ENCODE measurements at places on chromosomes 2 and 18.

DNA sequence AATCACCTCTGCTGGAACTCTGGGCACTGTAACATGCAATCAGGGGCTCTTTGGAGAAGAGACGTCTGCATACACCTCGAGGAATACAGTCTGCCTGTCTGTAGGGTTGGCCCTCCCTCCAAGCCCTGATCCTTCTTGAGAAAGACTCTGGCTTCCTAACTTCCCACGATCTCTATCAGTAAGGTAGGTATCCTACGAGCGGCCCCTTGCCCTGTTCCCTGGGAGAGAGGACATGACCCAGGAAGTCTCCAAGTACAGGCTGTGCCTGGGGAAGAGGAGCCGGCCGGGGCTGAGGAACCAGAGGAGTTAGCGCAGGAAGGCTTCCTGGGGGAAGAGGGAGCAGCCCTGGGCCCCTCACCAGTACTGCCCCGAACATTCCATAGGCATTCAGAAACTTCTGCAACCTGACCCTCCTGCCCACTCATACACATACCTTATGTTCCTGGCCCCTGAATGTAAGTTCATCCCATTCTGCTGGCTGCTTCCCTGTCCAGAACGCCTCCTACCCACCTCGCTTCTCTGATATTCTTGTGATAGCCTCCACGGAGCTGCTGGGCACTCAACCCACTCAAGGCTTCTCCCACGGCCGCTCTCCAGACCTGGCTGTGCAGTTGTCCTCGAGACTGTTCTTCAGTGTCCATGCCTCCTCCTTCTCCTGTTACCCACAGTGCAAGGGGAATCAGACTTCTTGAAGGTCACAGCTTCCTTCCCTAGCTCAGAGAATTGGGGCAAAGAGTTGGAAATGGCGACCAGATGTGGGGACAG lies 116.1 kb downstream of the CYP26B1 start:
- DNase-seq, result no peak

DNA sequence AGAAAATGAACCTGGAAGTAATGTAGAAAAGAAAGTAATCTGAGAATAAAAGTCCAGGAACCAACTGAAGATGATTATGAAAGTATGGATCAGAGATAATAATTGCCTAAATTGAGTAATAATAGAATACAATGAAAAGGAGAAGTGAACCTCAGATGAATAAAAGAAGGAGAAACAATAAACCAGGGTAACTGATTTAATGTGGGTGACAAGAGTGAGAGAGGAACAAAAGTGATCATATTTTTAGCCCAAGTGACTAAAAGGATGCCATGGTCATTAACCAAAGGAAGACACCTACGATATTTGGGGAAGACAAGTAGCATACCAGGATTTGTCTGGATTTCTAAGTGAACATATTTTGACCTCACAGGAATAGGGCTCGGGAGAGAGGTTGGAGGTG lies 600.6 kb downstream of the RNF144A start:
- DNase-seq, result no peak

- no peak for DNase-seq
Observed at GRCh38 chr2:160368988-160369930, 124.3 kb downstream of the RBMS1 start.

GRCh38 chr2:133674433-133675331 lies 106.4 kb upstream of the NCKAP5 start:
- DNase-seq, result no peak

DNA sequence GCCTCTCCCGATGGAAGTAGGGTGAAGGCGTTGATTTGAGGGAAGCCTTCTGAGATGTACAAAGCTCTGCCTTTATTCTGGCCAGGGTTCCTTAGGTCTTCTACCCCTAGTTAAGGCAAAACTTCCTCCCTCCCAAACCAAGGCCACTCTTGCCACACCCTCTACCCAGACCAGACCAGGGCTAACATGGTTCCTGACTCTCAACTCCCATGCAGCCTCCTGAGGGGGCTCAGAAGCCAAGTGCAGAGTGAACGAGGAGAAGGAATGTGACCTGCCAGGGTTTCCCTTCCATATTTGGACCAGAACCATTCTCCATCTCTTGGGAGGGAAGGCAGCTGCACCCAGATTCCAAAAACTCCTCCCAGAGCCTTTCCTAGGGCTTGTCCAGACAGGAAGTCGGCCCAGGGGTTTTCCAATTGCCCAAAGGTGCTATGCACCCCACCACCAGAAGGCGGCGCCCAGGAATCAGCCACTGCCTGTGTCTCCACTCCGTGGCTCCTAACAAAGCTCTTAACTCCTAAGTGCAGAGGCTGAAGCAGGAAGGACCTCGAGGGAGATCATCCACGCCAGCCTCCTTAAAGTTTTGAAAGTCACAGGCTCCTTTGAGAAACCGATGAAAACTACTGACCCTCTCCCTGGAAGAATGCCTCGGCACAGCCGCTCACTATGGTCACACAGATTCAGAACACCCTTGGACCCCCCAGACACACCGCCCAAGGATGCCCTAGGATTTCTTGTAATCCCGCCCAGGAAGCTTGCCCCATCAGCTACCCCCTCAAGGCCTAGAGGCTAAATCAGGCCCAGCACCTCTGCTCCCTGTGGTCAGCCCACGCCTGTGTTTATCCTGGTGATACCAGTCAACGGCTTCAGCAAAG lies 157.8 kb downstream of the SMAD2 start:
- DNase-seq, result peak; percentile 65

GRCh38 chr18:9684881-9685614 lies 23.1 kb upstream of the RAB31 start:
- DNase-seq, result no peak

DNA sequence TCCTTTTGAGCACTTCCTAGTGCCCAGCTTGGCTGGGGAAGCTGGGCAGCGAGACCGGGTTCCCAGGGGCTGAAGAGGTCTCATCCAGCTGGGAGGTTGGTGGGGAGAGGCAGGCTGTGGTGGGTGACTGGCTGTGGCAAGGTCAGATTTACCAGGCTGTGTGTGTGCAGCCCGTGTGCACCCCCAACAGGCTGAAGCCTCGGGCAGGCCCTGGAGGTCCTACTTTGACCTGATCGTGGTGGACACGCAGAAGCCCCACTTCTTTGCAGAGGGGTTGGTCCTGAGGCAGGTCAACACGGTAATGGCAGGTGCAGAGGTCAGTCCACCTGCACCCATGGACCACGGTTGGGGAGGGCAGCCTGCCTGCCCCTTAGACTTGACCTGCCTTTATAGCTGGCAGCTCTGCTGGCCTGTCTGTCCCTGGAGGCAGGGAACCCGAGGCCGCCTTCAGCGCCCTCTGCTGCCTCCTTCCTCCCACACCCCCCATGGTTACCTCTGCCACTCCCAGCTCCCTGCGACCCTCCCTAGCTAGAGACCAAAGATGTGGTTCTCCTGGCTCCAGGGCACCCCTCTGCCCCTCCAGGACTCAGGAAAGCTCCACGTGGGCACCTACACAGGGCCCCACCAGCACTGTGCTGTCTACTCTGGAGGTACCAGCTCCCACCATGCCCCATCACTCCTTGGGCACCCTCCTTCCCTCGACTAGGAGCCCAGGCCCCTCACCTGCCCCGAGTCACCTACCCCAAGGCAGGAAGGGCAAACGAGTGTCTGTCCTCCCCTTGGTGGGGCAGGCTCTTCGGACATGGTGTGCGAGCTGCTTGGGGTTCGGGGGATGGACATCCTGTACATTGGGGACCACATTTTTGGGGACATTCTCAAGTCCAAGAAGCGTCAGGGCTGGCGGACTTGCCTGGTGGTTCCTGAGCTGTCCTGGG lies 4.0 kb downstream of the NT5DC4 start:
- no peak for DNase-seq

GRCh38 chr18:24585996-24586566 lies 125.6 kb downstream of the HRH4 start:
- no peak for DNase-seq

DNA sequence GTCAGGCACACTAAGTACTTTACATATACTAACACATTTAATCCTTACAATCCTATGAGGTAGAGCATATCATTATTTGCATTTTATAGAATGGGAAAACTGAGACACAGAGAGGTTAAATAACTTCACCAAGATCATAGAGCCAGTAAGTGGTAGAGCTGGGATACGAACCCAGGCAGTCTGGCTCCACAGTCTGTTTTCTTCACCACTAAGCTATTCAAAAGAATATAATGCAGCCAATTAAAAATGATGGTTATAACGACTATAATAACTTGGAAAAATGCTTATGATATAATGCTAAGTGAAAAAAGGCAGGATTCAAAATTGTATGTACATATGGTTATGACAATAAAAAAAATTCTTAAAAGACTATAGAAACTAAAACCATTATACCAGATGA lies 7.3 kb downstream of the THOC1 start:
- no peak for DNase-seq

GRCh38 chr2:84832772-84833461 lies 48.0 kb downstream of the TRABD2A start:
- peak; percentile 22 for DNase-seq

- peak; percentile 59 for DNase-seq
Observed at GRCh38 chr2:218284106-218284811, 8.0 kb downstream of the TMBIM1 start.

- no peak for DNase-seq
Observed at GRCh38 chr18:50338122-50338521, 36.7 kb upstream of the SKA1 start.

DNA sequence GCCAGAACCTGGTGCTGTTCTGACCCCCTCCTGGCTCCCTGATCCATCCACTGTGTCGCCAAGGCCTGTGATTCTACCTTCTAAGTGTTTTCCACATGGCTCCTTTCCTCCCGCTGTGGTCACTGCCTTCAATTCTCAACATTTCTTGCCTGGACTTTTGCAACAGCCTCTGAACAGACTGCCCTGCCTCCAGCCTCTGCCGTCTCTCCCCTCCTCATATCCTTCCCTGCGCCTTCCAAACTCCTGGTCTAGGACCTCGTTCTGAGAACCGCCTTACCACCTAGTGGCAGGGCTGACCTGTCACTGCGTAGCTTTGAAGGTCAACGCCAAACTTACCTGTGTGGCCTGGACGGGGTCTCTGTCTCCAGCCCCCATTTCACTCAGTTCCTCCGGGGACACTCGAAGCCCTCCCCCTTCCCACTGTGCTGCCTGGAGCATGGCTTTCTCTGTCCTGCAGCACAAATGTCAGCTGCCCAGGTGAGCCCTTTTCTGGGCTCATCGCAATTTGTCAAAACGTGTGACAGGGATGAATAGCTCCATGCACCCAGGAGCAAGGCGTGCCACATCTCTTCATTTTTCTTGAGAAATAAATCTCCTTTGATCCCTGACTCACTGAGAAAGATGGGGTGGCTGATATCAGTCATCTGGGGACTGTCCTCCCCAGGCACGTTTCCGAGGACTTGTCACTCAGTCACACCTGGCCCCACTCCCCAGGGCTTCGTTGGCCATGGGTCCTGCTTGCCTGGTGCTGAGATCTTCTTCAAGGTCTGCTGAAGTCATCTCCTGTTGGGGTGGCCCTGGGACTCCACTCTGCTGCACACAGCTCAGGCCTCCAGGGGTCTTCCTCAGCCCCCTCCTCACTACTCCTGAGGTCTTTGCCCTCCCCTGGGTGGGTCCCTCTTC lies 46.7 kb downstream of the LDLRAD4 start:
- DNase-seq, result peak; percentile 52

DNA sequence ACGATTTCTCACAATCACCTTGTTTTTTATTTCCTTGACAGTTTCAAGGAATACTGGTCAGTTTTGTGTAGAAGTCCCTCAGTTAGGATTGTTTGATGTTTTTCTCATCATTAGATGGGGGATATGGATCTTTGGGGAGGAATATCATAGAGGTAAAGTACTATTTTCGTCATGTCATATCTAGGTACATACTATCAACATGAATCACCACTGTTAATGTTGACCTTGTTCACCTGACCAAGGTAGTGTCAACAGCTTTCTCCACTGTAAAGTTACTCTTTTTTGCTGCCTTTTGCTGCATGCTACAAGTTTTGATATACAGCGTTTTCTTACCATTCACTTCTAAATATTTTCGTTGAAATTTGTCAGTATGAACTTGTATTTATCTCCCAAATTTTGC lies 32.7 kb downstream of the NLRC4 start:
- no peak for DNase-seq

DNA sequence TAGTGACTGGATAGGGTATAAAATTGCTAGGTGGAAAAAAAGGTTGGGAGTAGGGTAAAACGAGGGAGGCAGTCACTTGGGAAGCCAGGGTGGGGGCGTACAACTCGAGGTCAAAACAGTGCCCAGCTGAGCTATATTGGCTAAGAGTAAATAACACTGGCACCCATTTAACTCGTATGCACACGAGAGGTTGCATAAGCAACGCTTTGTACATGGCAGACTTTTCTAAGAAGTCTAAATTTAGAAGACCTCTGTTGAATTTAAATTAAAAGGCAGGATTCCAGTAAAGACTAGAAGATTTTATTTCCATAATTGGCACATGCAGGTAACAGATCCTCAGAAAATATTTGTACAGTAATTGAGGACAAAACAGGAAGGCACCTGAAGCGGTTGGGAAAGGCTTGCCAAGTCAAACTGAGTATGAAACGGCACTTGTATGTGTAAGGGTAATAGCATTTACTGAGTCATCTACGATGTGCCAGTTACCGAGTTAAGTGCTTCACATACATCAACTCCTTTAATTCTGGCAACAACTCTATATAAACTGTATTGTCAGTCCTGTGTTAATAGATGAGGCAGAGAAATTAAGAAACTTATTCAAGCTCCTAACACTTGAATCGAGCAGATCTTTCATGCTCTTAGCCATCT lies 1.4 kb upstream of the MALT1 start:
- no peak for DNase-seq

- no peak for DNase-seq
Observed at GRCh38 chr18:63376538-63376937, 9.5 kb upstream of the KDSR start.

- DNase-seq, result no peak
Observed at GRCh38 chr2:190844700-190845401, 35.8 kb upstream of the GLS start.

DNA sequence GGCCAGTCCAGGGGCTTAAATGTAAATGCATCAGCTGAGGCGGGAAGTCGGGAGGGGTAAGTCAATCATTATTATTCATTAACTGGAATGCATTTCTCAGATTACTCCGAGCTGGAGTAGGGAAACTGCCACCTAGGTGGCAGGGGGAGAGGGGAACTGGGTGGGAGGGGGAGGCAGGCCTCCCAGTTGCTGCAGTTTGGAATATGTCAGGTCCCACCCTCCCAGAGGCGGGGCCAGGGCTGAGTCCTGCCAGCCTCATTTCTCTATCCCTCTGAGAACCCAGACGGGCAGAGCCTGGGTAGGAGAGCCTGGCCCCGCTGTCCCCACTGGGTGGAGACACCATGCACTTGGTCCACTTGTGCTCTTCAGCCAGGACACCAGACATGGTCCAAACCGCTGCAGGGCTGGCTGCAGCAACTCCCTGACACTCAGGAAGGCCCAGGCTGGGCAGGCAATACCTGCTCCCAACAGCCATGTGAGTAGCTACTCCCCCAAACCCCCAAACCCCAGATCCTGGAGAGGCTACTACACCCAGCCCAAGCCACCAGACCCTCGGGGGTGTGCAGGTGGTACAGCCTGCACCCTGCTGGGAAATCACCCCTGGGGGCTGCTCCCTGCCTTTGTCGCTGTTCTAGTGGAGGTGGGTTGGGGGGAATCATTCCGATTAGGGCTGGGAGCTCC lies at the start of gene GPBAR1:
TSS of gene GPBAR1 (plus strand) at position 274 of the 681 bp plus-strand sequence. CDS start 1,710 bp downstream, outside the sequence.
- DNase-seq, result no peak

DNA sequence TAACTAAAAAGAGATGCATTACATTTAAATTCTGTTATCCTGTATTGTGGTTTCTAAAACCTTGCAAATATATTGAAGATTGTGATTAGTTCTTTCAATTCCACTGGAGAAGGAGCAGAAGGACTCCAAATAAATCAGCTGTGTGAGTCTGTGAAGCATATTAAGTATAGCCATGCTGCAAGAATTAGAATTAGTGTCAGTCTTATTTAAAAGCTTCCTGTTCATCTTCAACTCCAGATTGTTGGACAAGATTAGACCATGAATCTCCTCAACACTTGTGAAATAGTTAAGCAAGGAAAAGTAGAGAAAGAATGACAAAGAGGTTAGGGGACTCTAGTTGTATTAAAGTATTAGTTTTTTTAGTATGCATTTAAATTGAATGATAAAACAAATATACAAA lies 92.5 kb upstream of the LRP1B start:
- DNase-seq, result no peak

All from stimulated activated CD4-positive, alpha-beta T cell treated with anti-CD3 and anti-CD28 coated beads, Interleukin-4, amount 100 ng/mL, for 1 hour (primary cell).